ENCODE measurements at places on chromosomes 5 and 9. TPM values are rescaled to one million over a fixed set of nuclear protein-coding genes. Genes with fewer than 3 reads are reported as not detected.

The CYLC2 gene
- not detected for total RNA-seq

The ZNF484 gene
- total RNA-seq, result 3.6 TPM

- no peak for DNase-seq
Measured at GRCh38 chr9:129118799-129119198, 7.6 kb downstream of the PTPA start.

- no peak for DNase-seq
Measured at GRCh38 chr5:111830333-111830732, 73.3 kb upstream of the NREP start.

GRCh38 chr5:68398146-68398812, 182.7 kb downstream of the PIK3R1 start:
- no peak for DNase-seq

The SLC6A19 gene
- 0.29 TPM for total RNA-seq

GRCh38 chr5:159874263-159874662, 42.0 kb upstream of the ADRA1B start:
- no peak for DNase-seq

DNA sequence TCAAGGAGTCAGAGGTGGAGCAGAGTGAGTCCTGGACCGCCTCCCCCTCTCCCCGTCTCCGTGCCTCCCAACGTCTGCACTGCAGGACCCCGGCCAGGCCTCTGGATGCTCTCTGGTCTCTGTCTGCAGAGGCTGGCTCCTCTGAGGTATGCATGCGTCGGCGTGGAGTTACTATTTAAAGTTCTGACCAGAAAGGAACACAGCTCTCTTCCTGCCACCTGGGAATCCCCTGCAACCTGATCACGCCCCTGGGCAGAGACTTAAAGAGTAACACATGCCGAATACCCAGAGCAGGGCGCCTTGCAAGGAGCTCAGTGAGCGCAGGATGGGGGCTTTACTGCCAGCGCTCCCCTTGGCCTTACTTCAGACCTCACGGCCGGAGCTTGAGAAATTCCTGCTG, 16.0 kb downstream of the ANXA6 start:
- DNase-seq, result no peak

The SMARCA2 gene
- total RNA-seq, result 13.5 TPM

- no peak for DNase-seq
Measured at GRCh38 chr5:68344447-68345111, 129.0 kb downstream of the PIK3R1 start.

The BARX1 gene
- total RNA-seq, result not detected
